ENCODE measurements at places on chromosomes 5 and 9.

- no peak overlapping the region for H3K27ac ChIP-seq
- no peaks in the 10 kb centered on the region for H3K36me3 ChIP-seq
- peaks cover 5% of the 10 kb centered on the region for H3K27me3 ChIP-seq
- DNase-seq, result no peak
These were observed 55.7 kb upstream of the SYNPO start for GRCh38 chr5:150584556-150585335.

GRCh38 chr9:82106536-82106935 is 118.0 kb downstream of the SPATA31D1 start:
- no peak overlapping the region for H3K27ac ChIP-seq
- no peaks in the 10 kb centered on the region for H3K36me3 ChIP-seq
- H3K4me3 ChIP-seq, result no peak overlapping the region
- DNase-seq, result no peak

DNA sequence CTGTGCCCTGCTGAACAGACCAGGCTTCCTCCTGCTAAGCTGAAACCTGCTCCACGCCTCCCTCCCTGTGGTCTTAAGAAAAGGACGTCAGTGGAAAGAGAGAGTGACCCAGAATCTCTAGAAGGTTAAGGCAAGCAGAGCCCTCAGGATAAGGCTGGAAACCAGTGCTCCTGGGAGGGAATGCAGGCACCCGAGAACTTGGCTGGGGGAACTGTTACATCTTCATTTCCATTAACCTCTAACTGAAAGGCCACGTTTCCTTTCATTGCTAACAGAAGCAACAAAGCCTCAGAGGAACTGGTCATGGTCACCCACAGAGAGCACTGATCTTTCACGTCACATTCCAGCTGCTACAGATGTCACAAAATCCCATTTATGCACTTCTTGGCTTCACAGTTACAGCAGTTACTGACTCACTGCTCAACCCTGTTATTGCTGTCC is 26.1 kb upstream of the AKNA start:
- H3K36me3 ChIP-seq, result no peaks in the 10 kb centered on the region
- peaks cover 12% of the 10 kb centered on the region for H3K4me1 ChIP-seq
- no peaks in the 10 kb centered on the region for H3K27me3 ChIP-seq

- no peak overlapping the region for H3K4me3 ChIP-seq
- no peak for DNase-seq
- H3K27ac ChIP-seq, result peak overlapping the region; percentile 61
- H3K36me3 ChIP-seq, result peaks cover 40% of the 10 kb centered on the region
- H3K27me3 ChIP-seq, result no peaks in the 10 kb centered on the region
These were observed 121.5 kb downstream of the RGS3 start for GRCh38 chr9:113585085-113585442.

DNA sequence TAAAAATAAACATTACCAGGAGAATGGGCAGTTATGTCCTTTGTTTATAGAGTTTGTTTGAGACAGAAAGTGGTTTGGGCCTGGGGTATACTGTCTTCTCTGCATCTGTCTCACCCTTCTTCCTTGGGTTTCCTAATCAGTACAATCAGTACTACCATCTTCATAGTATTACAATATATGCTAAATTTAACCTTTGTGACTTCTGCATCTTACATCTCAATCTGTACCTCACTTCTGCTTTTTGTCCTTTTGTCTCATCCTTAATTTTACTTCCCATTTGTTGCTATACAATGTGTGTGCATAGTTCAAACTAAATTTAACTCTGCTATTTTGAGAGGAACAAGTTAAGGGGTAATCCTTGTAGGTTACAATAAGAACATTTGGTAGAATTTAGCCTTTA is 19.6 kb downstream of the FBXO38 start:
- H3K4me1 ChIP-seq, result peaks cover 44% of the 10 kb centered on the region
- H3K4me3 ChIP-seq, result no peak overlapping the region
- no peak for DNase-seq
- H3K36me3 ChIP-seq, result peaks cover 58% of the 10 kb centered on the region
- no peaks in the 10 kb centered on the region for H3K27me3 ChIP-seq

All from activated CD4-positive, alpha-beta memory T cell treated with anti-CD3 and anti-CD28 coated beads for 36 hours (primary cell).